ENCODE measurements at places on chromosomes 2 and 18.

GRCh38 chr18:63784787-63785452 lies 9.7 kb downstream of the SERPINB7 start:
- no peak for DNase-seq

GRCh38 chr2:133123904-133124303 lies 444.4 kb downstream of the NCKAP5 start:
- DNase-seq = no peak

DNA sequence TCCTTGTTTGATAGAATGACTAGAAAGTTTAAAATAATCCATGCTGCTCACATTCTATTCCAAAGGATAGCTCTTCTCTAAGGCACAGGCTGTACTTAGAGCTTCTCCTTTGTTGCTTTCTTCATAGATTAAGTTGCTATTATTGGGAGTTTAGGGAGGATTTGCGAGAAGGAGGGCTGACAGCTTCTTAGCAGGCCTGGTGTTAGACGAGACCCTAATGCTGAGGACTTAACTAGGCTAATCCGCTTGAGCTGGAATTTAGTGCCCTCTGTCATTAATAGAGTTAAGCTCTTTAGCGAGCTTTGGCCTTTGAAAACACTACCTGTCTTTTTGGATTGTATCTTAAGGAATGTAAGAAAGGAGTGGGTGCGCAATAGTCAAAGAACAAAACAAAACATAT lies 81.3 kb downstream of the MOGAT1 start:
- DNase-seq = no peak

DNA sequence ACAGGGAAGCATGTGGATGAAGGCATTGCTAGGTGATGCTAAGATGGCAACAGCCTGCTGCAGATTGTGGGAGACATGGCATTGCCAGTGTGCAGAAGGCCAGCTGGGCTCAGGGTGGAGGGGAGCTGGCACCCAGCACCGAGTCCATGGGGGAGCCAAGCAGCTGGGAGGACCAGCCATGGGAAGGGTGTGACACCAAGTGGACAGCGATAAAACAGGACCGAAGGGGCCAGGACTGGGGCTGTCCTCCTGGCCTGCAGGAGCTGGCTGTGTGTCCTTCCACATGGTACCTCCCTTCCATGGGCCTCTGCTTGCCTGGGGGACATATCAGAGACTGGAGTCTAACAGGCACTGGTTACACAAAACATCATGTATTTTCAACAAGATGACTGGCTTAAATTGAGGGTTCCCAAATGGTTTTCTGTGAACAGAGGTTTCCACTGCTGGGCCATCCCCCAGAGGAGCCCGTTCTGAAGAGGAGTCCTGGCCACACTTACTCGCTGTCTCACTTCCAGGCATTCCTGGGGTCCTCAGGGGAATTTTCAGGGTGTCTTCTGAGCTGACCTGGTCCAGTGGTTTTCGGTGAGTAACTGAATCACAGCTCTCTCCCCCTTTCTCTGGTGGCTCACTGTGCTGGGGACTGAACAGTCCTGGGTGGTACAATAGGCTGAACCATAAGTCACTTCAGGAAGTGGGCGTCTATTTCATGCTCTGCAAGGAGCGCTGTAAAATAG lies 60.4 kb upstream of the TNP1 start:
- no peak for DNase-seq

DNA sequence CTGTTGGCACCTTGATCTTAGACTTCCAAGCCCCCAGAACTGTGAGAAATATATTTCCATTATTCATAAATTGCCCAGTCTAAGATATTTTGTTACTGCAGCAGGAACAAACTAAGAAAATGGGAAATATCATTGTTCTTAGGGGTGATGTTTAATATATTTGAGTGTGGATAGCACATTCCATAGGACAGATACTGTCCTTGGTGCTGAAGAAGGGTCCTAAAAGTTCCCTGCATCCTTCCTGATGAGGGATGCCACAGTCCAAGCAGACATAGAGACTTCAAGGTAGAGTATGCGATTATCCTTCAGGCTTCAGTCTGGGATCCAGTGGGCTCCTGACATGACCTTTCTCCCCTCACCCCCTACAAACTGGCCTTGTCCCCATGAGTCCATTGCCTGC lies 689.0 kb downstream of the TDRD15 start:
- DNase-seq = no peak

- no peak for DNase-seq
These were observed 100.2 kb downstream of the SRBD1 start for GRCh38 chr2:45510701-45511420.

DNA sequence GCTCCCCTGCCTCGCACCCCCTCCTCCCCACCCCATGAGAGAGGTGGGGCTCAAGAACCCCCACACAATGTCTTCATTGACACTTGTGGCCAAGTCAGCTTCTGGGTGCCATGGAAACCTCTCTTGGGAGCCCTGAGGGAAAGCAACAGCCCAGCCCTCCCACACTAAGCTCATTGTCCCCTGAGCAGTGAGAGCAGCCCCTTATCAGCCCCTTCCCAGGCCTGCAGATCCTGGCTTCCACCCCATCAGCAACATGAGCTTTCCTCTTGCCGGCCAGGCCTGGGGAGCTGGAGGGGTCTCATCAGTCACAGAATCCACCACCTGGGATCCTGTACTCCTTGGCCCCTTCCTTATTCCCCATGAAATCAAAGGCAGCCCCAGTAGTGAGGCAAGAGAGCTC lies 107.8 kb upstream of the ST3GAL5 start:
- no peak for DNase-seq

- DNase-seq = no peak
These were observed 25.4 kb upstream of the CDH7 start for GRCh38 chr18:65725251-65726050.

DNA sequence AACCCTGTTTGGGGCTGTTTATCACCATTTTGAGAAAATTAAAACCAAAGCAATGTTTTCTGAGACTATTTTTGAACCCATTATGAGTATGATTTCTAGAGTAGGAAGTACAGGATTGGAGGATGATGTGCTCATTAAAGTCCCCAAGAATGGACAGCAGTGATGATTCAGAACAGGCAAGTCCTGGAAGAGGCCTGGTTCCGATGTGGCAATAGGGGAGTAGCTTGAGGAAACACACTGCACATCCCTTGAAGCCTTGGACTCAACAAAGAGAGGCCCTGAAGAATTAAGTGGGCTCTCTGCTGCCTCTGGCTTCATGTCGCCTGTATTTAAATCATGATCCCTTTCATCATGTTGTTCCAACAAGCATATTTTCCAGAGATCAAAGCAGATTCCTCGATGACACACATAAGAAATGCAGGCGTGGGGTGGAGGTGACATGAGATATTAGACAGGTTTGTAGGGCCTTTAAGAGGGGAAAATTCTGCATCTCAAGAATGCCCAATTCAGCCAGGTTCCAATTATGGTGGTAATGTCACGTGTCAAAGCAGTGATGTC lies 242.2 kb downstream of the FHOD3 start:
- DNase-seq = no peak

DNA sequence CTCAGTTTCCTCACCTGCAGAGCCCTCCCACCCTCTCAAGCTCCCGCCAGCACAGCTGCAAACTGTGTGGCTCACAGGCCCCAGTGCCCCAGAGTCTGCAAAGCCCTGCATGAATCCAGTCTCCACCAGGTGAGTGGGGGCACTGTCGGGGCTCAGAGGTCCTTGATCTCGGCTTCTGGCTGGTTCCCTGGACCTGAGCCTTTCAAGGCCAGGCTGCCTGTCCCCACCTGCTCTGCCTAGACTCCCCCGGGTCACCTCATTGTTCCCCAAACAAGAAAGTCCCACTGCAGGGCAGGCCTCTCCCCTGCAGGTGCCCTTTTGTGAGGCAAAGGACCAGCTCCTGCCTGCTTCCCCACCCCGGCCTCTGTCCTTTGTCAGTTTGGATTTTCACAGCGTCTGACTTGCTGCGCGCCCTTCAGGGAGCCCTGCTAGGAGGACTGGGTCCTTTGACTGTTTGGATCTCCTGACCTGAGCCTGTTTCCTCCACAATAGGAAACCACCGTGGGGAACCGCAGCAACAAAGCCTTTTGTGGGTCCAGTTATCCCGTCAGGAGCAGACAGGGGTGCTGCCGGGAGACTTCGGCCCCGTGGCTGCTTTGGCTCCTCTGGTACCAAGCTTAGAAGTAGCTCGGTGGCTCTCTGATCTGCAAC lies 200.5 kb upstream of the HDAC4 start:
- DNase-seq = no peak

Data from NCI-H774 (cell line).